ENCODE measurements at places on chromosomes 2 and 18.

DNA sequence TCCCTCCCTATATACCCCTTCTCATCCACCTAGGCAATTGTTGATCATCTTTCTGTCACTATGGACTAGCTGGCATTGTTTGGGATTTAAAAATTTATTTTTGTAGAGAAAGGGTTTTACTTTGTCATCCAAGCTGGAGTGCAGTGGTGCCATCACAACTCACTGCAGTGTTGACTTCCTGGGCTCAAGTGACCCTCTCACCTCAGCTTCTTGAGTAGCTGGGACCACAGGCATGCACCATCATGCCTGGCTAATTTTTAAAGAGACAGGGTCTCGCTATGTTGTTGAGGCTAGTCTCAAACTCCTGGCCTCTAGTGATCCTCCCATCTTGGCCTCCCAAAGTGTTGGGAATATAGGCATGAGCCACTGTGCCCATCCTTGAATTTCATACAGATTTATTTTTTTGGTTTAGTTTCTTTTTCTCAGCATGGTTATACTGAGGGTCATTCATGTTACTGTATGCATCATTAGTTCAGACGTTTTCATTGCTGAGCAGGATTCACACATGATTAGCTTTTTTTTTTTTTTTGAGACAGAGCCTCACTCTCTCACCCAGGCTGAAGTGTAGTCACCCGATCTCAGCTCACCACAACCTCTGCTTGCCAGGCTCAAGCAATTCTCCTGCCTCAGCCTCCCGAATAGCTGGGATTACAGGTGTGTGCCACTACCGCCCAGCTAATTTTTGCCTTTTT lies 8.6 kb upstream of the PCARE start:
- no peak for DNase-seq

- no peak for DNase-seq
Measured at GRCh38 chr2:850429-850828, 100.2 kb upstream of the SNTG2 start.

DNA sequence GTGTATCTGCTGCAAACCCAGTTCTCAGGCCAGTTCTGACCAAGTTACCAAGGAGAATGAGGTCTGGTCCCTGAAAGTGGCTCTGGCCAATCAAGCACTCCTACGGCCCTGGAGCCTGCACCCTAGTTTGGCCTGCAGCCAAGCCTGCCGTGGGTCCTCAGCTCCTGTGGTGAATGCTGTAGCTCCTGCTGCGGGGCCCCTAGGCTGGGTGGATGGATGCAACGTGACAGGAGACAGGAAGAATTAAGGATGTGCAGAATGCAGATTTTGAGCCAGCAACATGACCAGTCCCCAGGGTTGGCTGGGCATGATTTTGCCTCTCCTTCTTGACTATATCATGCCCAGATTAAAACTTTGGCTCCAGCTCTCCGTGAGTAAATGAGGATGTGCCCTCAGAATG lies 97.2 kb downstream of the SMAD7 start:
- DNase-seq = no peak

DNA sequence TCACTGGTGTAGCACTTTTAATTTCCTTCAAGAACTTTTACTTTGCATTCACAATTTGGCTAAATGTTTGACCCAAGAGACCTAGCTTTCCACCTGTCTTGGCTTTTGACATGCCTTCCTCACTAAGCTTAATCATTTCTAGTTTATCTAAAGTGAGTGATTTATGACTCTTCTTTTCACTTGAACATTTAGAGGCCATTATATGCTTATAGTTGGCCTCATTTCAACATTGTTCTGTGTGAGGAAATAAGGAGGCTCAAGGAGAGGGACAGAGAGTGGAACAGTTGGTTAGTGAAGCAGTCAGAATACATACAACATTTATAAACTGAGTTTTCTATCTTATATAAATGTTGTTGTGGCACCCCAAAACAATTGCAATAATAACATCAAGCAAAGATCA lies 489.3 kb upstream of the CDH2 start:
- no peak for DNase-seq

GRCh38 chr2:236536727-236537398 lies 32.8 kb upstream of the ACKR3 start:
- DNase-seq = no peak

GRCh38 chr2:168003876-168004275 lies 243.5 kb downstream of the STK39 start:
- no peak for DNase-seq

DNA sequence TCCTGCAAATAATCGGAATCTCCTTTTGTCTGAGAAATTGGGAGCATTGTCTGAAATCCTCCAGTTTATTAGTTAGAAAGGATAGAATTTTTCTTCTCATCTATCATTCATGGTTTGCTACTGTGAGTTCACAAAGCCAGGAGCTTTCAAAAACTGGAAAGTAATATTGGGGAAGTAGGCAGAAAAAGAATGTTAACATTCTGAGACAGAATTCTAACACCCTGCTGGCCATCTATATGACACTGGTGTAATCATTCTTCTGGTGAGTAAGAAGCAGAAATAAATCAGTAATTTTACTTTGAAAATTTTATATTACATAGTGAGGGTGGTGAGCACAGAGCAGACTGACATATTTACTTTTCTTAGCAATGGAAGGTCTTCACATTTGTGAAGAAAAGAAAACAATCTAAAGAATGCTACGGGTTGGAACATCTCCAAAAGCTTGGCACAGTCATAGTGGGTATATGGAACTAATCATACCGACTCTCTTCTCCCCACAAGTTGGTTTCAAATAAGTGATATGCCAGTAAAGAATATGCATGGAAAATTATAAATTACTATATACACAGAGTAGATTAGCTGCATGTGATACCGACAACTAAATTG lies 344.9 kb downstream of the LPIN1 start:
- no peak for DNase-seq

- no peak for DNase-seq
Measured at GRCh38 chr18:59742325-59743111, 45.3 kb upstream of the CCBE1 start.

GRCh38 chr2:12068796-12069538 lies 322.5 kb downstream of the LPIN1 start:
- no peak for DNase-seq
